Effector memory CD8-positive, alpha-beta T cell (primary cell): ENCODE measurements at places on chromosomes 12 and 14.

GRCh38 chr12:50207424-50207823 lies 40.3 kb upstream of the CERS5 start:
- H3K4me1 ChIP-seq: peaks cover 9% of the 10 kb centered on the region
- no peak for DNase-seq
- H3K4me3 ChIP-seq: no peak overlapping the region
- peaks cover 32% of the 10 kb centered on the region for H3K36me3 ChIP-seq
- H3K27me3 ChIP-seq: no peaks in the 10 kb centered on the region
- H3K27ac ChIP-seq: no peak overlapping the region

DNA sequence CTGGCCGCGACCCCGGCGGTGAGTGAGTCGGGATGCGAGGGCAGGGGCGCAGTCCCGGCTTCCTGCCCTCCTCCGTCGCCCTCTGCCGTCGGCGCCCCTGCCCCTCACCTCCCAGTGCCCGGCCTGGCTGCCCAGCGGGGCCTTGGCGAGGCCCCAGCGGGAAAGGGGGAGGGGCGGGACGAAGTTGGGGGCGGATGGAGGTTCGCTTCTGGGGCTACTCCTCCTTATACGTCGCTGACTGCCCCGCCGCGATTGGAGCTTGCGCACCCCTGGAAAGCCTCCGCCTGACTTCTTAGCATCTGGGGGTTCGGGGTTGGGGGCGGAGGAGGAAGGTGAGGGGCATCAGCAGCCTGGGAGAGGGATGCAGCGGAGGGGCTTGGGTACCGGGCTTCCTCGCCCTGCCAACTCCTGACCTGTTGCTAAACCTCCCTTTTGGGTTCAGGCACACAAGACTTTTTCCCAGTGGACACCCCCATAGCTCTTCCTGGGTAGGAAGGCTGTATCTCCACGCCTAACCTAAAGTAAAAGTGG lies 406 bp downstream of the TMEM263 start:
- H3K4me1 ChIP-seq: peaks cover 13% of the 10 kb centered on the region
- peak overlapping the region; percentile 98 for H3K4me3 ChIP-seq
- no peak for DNase-seq
- peak overlapping the region; percentile 99 for H3K27ac ChIP-seq
- peaks cover 21% of the 10 kb centered on the region for H3K36me3 ChIP-seq

- no peak overlapping the region for H3K4me3 ChIP-seq
- no peaks in the 10 kb centered on the region for H3K36me3 ChIP-seq
Measured at GRCh38 chr14:77843651-77844050, 43.7 kb downstream of the ADCK1 start.

DNA sequence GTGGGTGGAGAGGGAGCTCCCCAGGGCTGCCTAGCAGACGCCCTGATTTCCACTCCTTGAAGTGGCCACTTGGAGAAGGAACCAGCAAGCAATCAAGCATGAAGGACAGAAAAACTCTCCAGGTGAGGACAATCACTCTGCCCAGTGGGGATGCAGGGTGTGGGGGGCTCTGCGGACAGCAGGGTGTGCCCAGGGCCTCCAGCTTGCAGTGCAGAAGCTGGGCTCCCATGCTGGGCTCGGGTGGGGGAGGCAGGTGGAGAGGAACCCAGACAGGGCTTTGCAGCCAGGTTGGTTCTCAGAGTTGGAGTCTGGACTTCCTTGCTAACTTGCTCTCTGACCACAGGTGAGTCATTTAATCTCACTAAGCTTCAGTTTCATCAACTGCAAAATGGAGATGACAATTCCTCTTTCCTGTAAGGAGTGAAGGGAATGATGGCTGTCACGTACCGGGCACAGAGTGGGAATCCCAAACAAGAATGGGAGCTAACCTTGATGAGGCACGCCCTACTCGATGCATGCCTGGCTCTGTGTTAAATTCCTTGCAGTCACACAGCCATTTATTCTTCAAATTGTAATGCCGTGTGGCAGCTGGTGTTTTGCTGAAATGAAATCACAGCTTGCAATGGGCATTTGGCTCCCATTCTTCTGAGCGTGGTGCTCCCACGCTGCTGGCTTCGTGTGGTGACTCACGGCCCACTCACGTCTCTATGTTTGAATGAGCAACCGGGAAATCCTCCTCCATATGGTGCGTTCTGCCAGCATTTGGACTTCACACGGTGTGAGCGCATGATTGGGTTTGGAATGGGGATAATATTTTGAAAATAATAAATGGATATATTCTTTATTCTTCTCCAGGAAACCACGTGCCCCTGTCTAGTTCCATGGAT lies 75.2 kb downstream of the PRIMA1 start:
- no peaks in the 10 kb centered on the region for H3K36me3 ChIP-seq
- no peak overlapping the region for H3K27ac ChIP-seq
- DNase-seq: no peak
- no peaks in the 10 kb centered on the region for H3K4me1 ChIP-seq
- peaks cover 28% of the 10 kb centered on the region for H3K27me3 ChIP-seq

DNA sequence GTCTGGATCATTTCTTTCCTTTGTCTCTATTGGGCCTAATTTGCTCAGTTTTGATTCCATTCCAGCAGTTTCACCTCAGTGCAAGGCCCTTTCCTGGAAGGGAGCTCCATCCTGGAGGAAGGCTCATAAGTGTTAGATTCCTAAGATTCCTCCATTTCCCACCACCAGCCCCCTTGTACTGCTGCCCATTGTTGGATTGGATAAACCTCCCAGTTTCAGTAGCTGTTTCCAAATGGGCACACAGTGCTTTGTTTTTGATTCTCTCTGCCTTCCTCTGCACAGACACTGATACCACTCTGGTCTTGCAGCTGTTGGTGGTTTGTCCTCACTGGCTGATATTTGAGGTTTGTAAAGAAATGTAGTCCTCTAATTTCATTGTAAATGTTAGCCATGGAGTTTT lies 158.9 kb downstream of the SLC15A5 start:
- H3K36me3 ChIP-seq: no peaks in the 10 kb centered on the region
- H3K27me3 ChIP-seq: no peaks in the 10 kb centered on the region
- H3K27ac ChIP-seq: no peak overlapping the region
- no peak for DNase-seq
- H3K4me3 ChIP-seq: no peak overlapping the region
- no peaks in the 10 kb centered on the region for H3K4me1 ChIP-seq

DNA sequence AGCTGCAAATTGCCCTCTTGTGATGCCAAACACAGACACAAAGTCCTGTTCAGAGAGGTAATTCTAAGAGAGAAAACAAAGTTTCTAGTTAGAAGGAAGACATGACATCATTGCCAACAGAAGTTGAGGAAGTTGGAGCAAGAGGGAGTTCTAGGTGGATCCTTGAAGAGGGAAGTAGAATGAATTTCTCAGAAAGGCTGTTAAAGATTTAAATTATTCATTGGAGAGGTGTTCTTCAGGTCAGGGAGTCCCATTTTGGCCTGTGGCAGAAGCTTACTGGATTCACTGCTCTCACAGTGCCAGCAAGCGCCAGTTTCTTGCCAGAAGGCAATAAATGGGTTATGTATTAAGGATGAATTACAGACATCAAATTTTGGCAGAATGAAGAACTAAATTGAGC lies 15.3 kb downstream of the TSFM start:
- peaks cover 55% of the 10 kb centered on the region for H3K36me3 ChIP-seq
- H3K4me1 ChIP-seq: no peaks in the 10 kb centered on the region
- H3K27ac ChIP-seq: peak overlapping the region; percentile 46
- H3K4me3 ChIP-seq: no peak overlapping the region

DNA sequence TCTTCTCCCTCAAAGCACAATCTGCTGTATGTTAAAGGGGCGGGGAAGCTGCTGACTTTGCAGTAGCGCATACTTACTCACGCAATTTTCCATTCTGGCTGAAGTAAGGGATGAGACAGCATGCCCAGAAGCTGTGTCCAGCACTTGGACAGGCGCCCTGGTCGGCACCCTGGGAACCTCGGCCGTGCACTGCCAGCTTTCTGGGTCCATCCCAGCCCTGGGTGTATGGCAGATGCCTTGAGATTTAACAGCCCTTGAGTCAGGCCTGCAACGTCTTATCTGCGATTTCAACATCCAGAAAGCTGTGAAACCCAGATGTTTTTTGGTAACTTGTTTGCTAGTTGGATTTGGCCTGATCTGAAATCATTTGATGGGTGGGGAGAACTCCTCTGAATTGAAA lies 16.1 kb downstream of the EML1 start:
- no peaks in the 10 kb centered on the region for H3K36me3 ChIP-seq
- H3K27ac ChIP-seq: no peak overlapping the region
- H3K4me3 ChIP-seq: no peak overlapping the region
- DNase-seq: no peak
- peaks cover 66% of the 10 kb centered on the region for H3K27me3 ChIP-seq

- peak overlapping the region; percentile 72 for H3K4me3 ChIP-seq
- no peak overlapping the region for H3K27ac ChIP-seq
- peaks cover 5% of the 10 kb centered on the region for H3K36me3 ChIP-seq
Measured at GRCh38 chr12:6827437-6827911, 733 bp upstream of the P3H3 start.

DNA sequence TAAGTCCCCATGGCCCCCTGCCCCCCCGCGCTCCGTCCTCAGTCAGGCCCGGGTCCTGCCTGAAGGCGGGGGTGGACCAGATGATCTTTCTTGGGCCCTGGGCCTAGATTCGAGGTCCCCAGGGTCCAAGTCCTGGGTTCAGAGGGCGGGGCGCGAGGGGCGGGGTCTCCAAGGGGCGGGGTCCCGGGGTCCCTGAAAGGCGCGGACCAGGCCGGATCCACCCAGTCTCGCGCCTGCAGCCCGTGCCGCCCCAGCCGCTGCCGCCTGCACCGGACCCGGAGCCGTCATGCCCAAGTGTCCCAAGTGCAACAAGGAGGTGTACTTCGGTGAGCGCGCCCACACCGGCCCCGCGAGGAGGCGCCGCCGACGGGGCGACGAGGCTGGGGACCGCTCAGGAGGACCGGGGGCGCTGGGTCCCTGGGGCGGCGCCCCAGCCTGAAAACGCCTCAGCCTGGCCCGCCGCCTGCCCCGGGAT lies 325 bp downstream of the CRIP1 start:
- H3K36me3 ChIP-seq: peaks cover 96% of the 10 kb centered on the region
- peak; percentile 68 for DNase-seq
- H3K27me3 ChIP-seq: no peaks in the 10 kb centered on the region
- peak overlapping the region; percentile 88 for H3K4me3 ChIP-seq
- H3K4me1 ChIP-seq: peaks cover 48% of the 10 kb centered on the region

- DNase-seq: no peak
- H3K4me1 ChIP-seq: peaks cover 14% of the 10 kb centered on the region
- H3K27ac ChIP-seq: peak overlapping the region; percentile 86
- H3K27me3 ChIP-seq: peaks cover 20% of the 10 kb centered on the region
- H3K36me3 ChIP-seq: peaks cover 5% of the 10 kb centered on the region
- no peak overlapping the region for H3K4me3 ChIP-seq
Measured at GRCh38 chr14:94344389-94344788, 21.3 kb upstream of the SERPINA6 start.

DNA sequence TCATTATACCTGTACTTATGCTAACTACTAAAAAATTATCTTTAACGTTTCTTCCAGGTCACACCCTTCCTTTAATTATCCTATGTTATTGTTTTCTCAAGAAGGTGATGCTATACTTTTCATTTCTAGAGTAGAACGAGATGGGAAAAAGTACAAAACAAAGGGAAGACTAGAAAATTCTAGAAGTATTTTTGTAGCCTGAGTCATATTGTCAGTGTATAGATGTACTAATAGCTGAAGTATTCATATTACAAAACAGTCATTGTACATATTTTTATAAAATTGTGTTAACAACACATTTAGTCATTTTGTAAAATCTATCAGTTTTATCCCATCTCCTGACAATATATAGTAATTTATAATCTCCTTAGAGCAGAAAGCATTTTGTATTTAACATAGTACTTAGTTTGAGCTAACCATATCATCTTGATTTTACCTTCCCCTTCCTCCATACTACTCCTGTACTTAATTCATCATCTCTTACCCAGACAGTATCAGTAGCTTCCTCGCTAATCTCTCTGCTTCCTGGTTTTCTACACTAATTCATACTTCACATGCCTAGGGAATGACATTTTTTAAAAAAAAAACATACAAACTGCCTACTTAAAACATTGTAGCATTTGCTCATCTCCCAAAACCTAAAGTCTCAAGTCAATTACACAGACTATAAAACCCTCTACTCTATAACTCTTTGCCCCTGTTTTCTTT lies 920.9 kb downstream of the RPS29 start:
- no peak overlapping the region for H3K27ac ChIP-seq
- H3K4me1 ChIP-seq: no peaks in the 10 kb centered on the region
- H3K27me3 ChIP-seq: no peaks in the 10 kb centered on the region
- H3K36me3 ChIP-seq: no peaks in the 10 kb centered on the region
- no peak overlapping the region for H3K4me3 ChIP-seq

DNA sequence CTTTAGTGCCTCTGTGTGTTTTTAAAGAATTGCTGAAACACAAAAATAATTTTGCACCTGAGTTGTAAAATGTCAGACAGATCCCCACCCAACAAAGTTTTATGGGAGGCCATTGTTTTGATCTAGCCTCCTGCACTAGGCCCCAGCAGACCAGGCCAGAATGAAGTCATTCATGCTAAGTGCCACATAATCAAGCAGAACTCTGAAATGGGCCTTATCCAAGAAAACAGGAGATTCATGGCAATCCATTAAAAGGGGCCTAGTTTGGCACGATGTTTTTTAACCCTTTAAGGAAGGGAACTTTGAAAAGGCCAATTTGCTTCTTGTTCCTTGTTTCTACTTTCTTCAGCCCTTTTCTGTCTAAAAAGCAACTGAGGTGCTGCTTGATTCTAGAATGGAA lies 260.9 kb downstream of the ITPR2 start:
- DNase-seq: no peak
- H3K4me3 ChIP-seq: no peak overlapping the region
- H3K36me3 ChIP-seq: peaks cover 17% of the 10 kb centered on the region
- peaks cover 8% of the 10 kb centered on the region for H3K4me1 ChIP-seq
- H3K27ac ChIP-seq: no peak overlapping the region

DNA sequence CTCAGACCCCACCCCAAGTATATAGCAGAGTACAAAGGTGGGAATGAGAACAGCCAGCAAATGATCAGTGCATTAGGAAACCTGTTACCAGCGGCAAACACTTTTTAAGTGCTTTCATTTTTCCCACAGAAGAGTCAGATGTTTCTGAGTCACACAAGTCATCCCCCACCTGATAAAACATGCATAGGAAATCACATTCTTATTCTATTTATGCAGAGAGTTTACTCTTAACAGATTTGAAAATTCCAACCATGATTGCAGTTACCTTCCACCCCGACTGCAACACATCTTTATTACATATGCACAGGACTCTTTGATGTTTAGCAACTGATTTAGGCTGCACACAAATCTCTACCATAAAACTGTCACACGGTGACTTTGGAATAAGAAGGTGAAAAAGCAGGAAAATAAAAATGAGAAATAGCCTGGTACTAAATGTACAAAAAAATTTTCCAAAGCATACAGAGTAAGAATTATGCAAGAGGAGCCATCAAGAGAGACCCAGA lies 236.4 kb downstream of the PAWR start:
- no peaks in the 10 kb centered on the region for H3K36me3 ChIP-seq
- DNase-seq: no peak
- no peaks in the 10 kb centered on the region for H3K4me1 ChIP-seq
- no peak overlapping the region for H3K27ac ChIP-seq

DNA sequence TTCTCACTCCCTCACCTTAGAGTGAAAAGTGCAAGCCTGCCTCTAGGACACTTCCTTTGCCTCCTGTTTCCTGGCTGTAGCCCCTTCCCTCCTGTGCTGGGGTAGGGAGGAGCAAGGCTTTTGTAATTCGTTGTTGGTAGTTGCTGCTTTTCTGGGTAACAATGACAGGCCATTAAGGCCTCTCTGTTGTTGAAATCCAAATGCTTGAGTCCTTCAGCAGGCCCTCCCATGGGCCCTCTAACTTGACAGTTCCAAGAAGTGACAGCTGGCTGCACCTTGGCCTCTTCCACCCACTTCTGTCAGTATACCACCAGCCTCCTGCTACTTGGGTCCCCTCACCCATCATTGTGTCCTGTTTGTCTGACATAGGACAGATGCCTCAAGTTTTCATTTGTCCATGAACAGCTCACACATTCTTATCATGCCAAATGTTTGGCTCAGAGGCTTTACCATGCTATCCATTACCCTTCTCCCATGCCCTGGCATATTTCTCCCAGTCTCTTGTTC lies 103.7 kb upstream of the PDE3A start:
- no peak overlapping the region for H3K27ac ChIP-seq
- no peak for DNase-seq
- no peaks in the 10 kb centered on the region for H3K36me3 ChIP-seq
- H3K27me3 ChIP-seq: no peaks in the 10 kb centered on the region
- H3K4me3 ChIP-seq: no peak overlapping the region
